ENCODE measurements at places on chromosomes 3 and 15. TPM values are rescaled to one million over a fixed set of nuclear protein-coding genes. Genes with fewer than 3 reads are reported as not detected.

Gene SAMD7
- total RNA-seq, result not detected

Gene TMCO5A
- not detected for total RNA-seq

Gene CCRL2
- 1.9 TPM for total RNA-seq

Gene PDCD10
- total RNA-seq, result 54.0 TPM

Gene KLF15
- total RNA-seq, result 0.39 TPM
